ENCODE measurements at places on chromosomes 6 and 20.

DNA sequence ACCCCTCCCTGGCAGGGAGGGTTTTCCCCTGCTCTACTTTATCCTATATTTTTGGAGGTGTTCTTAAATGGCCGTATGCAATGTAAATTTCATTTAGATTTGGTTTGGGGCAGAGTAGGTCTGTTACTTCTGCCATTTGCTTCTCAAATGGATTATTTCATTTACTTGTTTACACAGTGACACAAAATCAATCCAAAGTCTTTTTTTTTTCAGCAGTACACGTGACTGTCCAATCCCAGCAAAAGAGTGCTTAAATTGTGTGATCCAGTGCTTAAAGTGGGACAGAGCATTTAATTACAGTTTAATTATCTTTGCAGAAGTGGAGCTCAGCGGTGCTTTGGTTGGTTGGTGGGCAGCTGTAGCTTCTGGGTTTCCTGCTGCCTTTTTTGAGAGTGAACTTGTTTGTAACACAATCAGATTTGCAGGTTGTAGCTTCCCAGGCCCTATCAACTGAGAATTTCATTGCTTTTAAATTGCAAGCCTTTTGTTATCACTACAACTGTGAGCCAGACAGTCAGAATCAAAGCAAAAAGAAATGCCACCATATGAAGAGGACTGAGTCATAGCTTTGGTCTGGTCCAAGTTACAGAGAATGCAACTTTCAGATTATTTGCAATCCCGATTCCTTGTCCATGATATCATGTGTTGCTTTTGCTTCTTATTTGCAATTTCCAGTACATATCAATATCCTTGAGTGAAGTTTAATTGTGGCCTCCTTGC lies 216.9 kb downstream of the DOK5 start:
- no peak for DNase-seq

DNA sequence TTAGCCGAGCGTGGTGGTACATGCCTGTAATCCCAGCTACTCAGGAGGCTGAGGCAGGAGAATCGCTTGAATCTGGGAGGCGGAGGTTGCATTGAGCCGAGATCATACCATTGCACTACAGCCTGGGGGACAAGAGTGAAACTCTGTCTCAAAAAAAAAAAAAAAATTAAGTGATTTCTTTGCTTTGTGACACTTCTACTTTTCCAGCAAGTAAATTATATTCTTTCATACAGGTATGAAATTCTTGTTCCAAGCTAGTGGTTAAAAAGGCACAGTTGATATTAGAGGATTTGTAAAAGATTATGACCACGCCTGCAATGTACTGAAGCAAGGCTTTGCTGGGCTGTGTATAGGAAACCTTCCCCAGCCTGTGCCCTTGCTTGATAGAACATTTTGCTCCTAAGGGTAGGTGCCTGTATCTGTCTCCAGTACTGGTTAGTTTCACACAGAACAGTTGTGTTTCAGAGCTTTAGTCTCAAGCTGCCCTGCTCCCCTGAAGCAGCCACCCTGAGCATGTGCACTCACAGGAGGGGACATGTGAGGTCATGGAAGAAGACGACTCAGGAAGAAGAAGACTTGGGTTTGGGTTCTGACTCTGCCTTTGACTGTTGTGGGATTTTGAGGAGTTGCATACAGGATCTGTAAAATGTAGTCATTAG lies 10.2 kb downstream of the PTPN1 start:
- DNase-seq: no peak

DNA sequence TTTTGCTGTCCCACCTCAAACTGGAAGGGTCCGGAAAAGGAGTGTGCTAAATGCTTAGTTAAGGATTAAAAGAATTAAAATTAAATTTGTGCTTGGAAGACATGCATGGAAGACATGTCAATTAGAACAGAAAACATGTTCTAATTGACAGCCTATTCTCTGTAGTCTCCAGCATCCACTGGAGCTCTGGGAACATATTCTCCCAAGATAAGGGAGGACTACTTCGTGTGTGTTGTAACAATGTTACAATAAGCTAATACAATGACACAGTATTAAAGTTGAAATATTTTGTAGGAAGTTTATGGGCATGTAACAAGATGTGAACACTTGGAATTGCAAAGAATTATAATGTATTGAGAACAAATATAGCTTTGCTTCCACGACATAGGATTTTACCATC lies 567.4 kb upstream of the CITED2 start:
- no peak for DNase-seq

DNA sequence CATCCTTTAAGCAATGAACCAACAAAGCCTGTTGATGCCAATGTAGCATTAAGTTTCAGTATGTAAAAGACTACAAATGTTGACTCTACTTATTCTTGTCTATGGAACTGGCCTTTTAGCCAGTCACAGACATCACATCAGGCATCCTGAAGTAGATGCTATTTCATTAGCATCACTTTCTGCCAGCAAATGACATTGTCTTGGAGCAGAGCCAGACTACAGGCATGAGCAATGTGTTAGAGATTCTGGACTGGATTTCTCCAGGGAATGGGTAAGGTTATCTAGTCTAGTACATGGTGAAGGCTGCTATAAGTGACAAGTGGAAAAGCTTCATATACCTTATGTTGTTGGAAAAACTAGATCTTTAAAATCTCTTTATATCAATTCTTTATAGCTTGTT lies 142.9 kb downstream of the ADGRB3 start:
- DNase-seq: no peak

- no peak for DNase-seq
These were observed 5.1 kb downstream of the RPL10A start for GRCh38 chr6:35473075-35473849.

- DNase-seq: peak; percentile 10
These were observed 106.3 kb downstream of the GFRAL start for GRCh38 chr6:55433446-55434130.

DNA sequence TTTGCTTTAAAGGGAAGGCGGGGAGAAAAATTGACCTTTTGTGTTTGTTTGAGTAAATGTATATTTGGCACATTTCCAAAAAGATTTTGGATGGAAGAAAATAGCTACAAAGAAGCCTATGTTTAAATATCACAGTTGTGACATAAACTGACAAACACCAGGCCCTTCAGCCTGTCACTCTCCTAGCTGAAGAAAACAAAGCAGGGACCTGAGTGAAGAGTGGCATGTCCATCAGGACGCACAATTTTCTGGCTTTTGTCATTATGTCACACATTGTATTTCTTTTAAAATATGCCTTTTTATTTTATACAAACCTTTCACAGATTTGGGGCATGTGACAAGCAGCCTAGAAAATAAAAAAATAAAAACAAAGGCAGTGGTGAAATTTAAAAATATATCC lies 241.2 kb downstream of the OGFRL1 start:
- DNase-seq: no peak

DNA sequence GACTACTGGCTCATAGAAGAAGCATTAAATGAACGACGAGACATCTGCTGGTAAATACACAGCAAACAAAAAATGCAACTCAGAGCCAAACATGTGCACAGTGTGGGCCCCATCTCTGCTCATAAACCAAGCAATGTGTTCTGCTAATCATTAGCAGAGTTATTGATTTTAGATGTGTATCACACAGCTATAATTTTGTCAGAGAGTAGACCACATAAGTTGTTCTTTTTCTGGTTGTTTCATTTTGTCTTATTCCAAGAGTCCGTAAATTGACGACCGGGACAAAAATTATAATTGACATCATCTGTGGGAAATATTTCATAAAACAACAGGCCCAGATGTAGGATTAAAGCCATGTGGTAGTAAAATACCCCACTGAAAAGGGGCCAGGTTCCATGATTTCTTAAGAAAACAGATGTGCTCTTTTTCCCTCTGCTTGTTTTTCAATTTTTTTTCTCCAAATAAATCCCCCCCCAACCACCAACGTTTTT lies 423.6 kb downstream of the HAO1 start:
- no peak for DNase-seq

DNA sequence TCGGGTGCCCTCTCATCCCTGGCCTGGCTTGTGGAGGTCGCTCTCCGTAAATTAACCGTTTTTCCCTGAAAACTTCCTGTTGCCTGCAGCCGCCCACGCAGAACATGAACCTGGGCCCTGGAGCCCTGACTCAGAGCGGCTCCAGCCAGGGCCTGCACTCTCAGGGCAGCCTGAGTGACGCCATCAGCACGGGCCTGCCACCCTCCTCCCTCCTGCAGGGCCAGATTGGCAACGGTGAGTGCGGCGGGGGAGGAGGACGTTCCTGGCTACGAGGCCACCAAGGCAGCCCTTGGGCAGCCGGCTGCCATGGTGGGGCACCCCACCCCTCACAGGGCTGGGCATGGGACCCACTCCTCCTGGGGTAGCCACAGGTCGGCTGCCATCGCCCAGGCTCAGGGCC lies 17.8 kb downstream of the SS18L1 start:
- DNase-seq: no peak

GRCh38 chr6:101486726-101487125 lies 93.2 kb downstream of the GRIK2 start:
- no peak for DNase-seq

DNA sequence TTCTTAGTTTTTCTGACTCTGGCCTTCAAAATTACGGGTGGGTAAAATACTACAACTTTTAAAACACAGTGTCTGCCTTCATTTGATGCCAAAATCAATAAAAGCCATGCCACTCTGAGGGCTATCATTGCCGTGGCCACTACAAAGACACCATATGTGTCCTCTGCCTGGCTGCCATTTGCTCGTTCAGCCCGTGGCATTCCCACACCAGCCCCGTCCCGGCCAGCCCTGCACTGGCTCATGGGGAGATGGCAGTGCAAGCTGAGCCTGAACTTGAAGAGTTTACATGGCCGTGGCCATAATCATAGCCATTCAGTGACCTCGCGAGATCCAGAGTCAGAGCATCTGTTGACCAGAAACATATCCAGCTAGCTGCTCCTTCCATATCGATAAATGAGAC lies 79.2 kb downstream of the SMOC2 start:
- no peak for DNase-seq

- DNase-seq: no peak
These were observed 1.4 kb downstream of the PAQR8 start for GRCh38 chr6:52363228-52363867.

DNA sequence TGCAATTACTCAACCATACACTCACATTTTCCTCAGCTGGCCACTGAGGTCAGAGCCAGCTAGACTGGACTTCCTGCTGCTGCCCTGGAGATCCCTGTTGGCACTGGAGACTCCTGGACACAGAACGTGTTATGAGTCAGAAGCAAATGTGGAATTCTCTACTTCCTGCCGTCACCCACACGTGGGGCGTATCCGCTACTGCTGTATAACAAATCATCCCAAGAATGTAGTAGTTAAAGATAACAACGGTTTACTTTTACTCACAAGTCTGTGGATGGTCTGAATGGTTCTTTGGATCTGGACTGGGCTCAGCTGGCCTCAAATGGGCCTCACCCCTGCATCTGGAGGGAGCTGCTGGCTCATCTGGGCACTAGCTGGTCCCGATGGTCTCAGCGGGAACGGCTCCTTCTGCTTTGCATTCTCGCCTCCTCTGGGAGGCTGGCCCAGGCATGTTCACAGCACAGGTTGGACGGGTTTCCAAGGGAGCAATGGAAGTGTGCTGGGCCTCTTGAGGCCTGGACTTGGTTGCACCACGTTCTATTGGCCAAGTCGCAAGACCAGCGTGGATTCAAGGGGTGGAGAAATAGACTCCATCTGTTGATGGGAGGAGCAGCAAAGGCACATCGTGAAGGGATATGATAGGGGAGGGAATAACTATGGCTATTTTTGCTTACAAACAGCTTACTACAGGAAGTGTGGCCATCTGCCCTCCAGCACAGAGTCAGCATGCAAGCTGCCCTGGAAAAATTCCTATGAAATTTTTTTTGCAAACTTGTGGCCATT lies 118.5 kb downstream of the SNX5 start:
- DNase-seq: peak; percentile 84

- DNase-seq: no peak
These were observed 343.9 kb downstream of the ZFAND3 start for GRCh38 chr6:38163186-38164130.

- no peak for DNase-seq
These were observed 186.6 kb downstream of the DOK5 start for GRCh38 chr20:54661880-54662465.

GRCh38 chr6:15970517-15970916 lies 158.4 kb upstream of the MYLIP start:
- no peak for DNase-seq

- DNase-seq: no peak
These were observed 45.9 kb downstream of the FGD2 start for GRCh38 chr6:37051138-37052026.

DNA sequence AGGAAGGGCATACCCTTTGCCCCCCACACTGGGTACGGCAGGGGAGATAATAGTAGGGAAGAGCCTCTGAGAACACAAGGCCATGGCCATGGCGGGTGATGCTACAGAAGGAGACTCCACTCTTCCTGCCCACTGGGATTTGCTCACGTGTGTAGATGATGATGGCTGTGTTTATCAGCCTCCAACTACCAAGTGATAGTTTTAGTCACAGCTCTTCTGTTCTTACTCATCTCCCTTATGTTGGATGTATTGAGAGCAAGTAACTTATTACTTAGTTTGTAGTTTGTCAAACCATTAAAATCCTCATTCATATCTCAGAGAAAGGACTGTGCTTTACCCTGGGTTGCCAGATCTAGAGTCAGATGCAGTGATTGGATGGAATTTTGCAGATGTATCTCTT lies 66.0 kb downstream of the CDH26 start:
- no peak for DNase-seq

DNA sequence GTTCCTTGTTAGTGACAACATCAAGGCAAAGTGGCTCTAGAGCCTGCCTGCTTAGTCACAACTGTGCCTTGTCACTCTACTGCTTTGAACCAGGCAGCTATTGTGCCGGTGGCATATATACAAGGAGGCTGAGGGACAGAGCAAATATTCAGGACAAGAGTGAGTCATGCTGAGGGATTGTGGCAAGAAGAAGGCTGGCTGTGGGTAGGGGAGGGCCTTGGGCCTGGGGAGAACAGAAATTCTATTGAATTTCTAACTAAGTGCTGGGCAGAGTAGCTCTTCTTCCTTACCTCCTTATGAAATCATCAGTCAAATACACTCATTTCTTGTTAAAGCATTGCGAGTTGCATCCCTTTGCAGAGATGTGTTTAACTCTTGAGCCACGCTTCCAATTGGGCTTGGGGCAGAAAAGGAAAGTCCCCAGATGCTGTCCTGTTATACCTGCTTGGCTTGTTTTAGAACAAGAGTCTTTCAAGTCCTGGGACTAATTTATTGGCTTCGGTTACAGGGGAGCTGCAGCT lies 59.7 kb downstream of the PFDN4 start:
- DNase-seq: no peak

GRCh38 chr6:34179106-34179720 lies 33.3 kb upstream of the GRM4 start:
- no peak for DNase-seq

Data from AG04449 (cell line).